ENCODE measurements at places on chromosomes 6 and 20.

DNA sequence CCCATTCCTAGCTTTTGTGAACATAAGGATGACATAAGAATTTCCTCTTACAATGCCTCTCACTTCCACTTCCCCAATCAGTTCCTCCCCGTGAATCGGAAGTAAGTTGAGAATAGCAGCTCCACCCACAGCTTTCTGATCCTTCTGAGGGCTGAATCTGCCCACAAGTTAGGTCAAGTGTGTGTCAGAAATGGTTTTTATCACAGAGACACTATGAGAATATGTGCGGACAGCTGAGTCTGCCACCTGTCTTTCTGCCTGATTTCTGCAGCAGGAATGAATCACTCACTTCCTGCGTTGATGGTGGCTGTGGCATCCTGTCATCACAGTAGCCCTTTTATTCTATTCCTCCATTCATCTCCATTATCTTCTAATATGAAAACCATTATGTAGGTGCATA, 70.2 kb downstream of the RIN2 start:
- no peak for DNase-seq

- no peak for DNase-seq
Measured at GRCh38 chr20:3887876-3888620, 1.1 kb upstream of the PANK2 start.

DNA sequence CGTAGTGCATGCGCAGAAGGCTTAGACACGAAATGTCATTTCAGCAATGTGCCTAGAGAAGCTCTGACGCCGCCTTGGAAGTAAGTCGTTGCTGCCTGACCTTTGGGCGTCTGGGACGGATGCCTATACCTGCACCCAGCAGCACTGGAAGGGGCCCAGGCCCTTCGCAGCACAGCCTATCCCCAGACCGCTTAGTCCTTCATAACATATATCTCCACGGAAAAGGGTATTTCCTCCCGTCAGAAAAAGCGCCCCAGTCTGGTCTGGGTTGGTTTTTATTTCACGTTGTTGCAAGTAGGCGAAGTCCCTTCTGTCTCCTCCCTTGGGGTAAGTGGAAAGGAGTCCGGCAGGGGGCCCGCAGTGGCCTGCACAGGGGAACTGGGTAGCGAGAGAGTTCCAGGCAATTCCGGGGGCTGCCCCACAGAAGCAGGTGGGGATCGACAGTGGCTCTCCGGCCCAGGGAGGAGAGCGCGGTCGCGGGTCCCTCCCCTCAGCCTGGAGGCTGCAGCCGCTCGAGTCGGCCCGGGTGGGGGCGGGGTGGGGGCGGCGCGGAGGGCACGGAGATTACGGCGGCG, 559 bp upstream of the EYA4 start:
- DNase-seq: no peak

DNA sequence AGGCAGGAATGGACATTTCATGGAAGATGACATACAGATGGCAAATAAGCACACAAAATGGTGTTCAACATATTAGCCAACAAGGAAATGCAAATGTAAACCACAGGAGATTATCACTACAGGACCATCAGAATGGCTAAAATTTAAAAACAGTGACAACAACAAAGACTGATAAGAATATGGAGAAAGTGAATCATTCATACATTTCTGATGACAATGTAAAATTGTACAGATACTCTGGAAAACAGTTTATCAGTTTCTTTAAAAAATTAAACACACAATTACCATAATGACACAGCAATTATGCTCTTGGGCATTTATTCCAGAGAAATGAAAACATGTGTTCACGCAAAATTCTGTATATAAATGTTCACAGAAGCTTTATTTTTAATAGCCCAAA, 105.8 kb upstream of the RUNX2 start:
- no peak for DNase-seq

DNA sequence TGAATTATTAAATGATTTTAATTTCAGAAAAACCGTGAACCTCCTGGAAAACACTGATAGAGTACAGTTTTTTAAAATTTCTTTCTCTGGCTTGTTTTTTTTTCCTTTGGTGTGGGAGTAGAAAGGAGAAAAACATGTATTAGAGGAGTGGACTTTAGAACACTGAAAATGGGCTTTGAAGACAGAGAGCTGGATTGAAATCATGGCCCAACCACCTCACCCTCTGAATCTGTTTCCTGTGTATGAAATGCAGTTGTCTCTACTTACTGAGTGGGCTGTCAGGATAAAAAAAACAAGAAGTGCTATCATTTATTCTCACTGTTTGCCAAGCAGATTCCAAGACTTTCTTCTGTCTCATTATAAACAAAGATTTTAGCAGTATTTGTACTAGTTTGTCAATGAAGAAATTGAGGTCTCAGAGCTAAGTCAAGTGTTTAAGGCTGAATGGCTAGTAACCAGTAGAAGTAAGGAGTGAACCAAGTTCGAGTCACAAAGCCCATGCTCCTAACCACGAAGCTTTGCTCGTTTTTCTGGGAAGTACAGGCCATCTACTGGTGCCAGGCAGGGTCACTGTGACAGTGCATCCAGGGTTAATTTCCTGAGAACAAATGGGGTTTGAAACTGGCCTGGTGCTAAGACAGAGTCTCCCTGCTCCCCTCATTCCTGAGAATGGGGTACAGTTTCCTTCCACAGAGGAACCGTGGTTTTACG, 256.4 kb downstream of the TMEM242 start:
- no peak for DNase-seq

DNA sequence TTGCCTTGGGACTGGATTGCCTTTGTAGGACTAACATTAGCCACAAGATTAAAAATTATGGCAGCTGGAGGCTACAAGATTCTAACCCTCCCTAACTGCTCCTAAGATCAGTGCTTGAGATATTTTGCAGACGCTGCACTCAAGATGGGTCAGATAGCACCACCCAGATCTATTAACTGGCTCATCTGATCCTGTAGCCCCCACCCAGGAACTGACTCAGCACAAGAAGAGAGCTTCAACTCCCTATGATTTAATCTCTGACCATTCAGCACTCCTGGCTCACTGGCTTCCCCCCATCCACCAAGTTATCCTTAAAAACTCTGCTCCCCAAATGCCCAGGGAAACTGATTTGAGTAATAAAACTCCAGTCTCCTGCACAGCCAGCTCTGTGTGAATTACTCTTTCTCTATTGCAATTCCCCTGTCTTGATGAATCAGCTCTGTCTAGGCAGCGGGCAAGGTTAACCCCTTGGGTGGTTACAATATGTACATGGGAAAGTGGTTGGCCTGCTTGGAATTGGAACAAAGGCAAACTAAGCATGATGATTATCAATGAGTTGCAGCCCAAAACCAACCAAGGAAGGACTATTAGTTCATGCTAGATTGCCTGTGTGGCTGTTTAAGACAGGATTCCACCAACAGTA, 111.3 kb downstream of the OR2B2 start:
- no peak for DNase-seq

DNA sequence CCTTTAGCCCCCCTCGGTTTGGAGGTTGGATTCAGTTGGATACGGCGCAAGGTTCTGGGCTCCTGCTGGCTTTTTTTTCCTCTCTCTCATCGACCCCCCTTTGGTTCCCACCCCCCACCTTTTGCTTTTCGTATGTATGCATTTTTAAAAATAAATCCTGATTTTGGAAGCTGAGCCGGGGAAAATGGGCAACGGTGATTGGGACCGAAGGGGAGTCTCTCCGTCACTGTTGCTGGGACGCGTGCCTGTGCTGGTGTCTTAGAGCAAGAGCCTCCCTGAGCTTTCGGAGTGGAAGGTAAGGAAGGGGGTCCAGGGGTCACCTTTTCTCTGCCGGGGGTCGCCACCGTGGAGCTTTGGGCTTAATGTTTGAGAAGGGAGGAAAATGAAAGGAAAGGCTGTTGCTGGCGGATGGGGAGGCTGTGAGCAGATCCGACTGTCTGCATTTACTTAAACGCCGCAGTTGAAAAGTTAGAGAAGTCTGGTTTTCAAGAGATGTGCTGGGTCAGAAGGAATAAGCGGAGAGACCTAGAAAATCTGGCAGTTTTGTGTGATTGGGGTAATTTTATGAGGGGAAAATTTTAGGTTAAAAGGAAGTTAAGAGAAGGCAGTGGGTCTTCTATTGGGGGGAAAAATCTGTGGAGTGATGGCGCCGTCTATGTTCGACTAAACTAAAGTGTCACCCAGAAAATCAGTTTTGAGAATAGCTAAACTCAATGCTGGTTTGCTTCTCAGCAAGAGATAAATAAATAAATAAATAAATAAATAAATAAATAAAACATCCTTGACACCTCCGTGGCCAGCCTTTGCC, 828 bp downstream of the ADGRB3 start:
- no peak for DNase-seq

DNA sequence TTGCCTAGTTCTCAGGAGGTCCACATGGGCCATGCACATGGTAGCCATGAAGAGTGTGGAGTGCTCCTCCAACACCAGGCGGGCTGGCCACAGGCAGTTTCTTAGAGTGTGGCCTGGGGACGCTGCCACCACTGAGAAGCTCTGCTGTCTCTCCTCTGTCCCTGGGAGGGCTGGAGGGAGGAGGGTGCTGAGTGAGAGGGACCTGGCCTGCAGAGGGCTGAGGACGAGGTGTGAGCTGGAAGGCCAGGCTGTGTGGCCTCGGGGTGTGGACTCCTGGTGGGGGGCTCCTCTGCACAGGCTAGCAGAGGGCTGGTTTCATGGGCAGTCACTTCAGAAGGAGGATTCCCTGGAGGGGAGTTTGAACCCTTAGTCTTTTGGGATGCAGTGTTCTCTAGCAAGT, 39.7 kb downstream of the SYNJ2 start:
- DNase-seq: no peak
